Mesothelial cell of epicardium (in vitro differentiated cells): ENCODE measurements at places on chromosomes 12 and 14.

DNA sequence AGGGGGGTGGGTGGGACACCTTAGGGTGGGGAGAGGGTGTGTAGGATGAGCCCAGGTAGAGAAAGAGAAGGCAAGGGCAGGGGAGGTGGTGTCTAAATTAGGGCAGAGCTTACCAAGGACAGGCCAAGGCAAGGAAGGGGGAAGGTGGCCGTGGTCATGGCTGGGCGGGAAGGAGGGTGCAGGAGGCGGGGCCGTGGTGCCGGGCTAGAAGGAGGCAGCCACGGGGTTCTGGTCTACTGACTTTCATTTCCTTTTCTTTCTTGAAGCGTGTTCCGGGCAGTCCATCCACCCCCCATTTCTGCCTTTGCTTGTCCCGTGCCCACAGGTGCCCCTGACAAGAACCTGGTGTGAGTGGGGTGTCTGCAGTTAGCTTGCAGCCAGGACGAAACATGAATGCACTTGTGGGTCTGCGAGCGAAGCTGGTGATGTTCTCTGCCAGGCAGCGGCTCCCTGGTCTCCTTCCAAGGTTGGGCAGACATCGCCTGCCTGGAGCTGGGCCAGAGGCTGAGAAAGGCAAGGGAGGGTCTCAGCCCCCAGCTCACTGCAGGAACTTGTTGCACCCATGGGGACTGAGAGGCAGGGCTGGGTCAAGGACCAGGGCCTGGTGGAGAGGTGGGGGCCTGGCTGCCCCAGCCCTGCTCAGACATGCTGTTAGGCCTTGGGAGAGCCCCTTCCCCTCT is 58.2 kb downstream of the KIF26A start:
- no peak for DNase-seq

DNA sequence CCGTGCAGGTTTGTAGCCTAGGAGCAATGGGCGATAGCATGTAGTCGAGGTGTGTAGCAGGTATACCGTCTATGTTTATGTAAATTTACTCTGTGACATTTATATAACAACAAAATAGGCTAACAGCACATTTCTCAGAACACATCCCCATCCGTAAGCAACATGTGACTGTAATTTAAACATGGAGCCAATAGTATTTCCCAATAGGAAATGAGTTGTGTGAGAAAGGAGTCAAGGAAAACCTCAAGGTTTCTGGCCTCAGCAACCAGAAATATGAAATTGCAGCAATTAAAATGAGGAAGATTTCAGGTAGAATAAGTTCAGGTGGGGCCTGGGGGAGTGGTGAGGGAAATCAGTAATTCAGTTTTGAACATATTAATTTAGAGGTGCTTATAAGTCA is 136.0 kb downstream of the MSRB3 start:
- DNase-seq: no peak

DNA sequence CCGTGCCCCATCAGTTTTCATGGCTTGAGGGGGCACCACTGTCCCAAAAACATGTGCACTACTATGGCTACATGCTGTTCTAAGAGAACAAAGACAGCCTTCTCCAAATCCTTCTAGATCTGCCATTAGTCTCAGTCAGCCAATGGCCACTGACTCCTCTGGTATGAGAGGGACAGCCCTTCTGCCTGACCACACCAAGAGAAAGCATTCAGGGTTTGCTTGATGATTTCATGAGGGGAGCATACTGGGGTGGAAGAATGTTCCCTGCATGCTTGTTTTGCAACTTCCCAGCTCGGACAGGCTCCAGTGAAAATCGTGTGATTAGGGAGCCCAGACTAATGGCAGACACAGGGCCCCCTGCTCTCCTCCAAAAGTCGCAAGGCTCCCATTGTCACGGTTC is 199.6 kb upstream of the ALG10B start:
- DNase-seq: no peak

- DNase-seq: no peak
These were observed 692 bp upstream of the COX14 start for GRCh38 chr12:50111395-50111692.

GRCh38 chr14:99158646-99159165 is 113.3 kb downstream of the BCL11B start:
- DNase-seq: no peak

DNA sequence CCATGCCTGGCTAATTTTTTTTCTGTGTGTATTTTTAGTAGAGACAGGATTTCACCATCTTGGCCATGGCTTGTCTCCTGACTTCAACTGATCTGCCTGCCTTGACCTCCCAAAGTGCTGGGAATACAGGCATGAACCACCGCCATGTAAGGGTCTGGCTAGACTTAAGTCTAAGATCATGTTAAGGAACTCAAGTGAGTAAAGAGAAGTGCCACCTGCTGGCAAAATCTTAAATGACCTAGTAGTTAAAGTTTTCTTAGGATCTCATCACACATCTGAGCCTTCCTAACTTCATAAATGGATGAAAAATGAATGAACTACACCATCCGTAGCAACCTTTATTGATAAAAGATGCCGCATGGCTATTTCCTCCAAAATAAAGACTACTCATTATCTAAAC is 1.7 kb upstream of the C12orf56 start:
- no peak for DNase-seq

- DNase-seq: peak; percentile 48
These were observed 124.0 kb downstream of the DYRK2 start for GRCh38 chr12:67772267-67773169.

DNA sequence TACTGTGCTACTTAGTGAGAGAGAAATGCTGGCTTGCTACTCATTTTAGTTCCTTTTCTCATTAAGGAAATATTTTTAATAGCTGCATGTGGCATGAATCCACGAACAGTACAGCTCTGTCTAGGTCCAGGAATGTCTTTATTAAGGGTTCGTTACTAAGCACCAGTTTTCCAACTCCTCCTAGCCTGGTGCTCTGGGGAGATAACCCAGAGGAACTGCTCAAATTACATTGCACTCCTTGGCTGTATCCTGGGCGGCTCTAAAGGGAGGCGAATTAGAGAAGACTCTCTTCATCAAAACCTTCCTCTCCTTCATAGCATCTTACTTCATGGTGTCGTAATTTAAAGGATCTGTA is 101.3 kb downstream of the PPM1A start:
- DNase-seq: no peak

- DNase-seq: no peak
These were observed 517.5 kb downstream of the BCL11B start for GRCh38 chr14:98754343-98755020.

DNA sequence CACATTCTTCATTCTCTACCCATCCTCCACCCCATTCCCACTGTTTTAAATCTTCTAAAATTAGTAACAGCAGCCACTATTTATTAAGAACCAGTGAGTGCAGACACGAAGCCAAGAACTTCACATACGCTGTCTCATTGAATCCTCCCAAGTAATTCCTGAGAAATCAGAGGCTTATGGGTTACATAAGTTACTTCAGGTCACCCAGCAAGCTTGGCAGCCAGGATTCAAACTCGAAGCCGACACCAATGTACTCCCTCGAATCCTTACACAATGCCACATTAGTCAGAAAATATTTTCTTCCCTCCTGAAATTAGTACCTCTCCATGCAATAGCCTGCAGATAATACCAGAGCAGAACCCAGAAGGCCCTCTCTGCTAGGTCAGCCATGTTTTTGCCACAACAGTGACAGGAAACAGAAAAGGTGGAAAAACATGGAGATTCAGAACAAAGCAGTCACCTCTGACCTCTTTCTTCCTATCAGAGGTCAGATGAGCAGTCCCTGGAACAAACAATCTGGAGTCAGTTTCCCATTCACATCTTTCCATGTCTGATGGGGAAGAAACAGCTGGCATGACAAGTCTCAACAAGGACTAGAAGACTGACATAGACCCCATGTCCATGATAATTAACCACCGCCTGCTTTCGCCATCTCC is 16.4 kb downstream of the NID2 start:
- no peak for DNase-seq
